H1 (cell line): ENCODE measurements at places on chromosomes 5 and 9. TPM values are rescaled to one million over a fixed set of nuclear protein-coding genes. Genes with fewer than 3 reads are reported as not detected.

DNA sequence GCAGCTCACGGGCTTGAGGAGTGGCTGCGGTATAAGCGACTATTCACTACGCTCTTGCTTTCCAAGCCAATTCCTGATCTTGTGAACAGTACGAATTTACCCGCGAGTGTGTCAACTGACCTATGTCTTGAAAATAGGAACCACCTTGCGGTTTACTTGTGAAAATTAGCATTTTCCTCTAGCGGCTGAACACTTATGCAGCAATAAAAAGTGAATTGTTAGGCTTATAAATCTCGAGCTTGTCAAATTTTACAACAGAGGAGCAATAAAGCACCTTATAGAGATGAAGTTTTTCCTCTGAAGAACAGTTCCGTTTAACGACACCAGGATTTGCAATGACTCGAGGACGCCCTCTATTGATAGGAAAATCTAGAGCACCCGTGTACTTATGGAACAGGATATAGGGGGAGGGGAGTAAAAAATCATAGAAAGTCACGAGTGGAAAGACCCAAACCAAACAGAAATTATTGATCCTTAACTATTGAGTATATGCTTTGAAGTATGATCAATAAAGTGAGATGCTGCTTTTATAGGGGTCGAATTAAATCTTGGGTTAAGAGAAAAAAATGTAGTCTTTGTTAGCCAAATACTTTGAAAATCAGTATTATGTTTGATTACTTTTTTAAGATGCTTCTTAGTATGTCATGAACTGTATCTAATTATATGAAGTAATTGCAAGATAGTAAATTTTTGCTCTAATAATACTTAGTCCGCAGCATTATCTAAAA, 1.9 kb upstream of the RGMB start:
- peaks cover 3% of the 10 kb centered on the region; the same call in 1 of the 2 replicates for H3K4me1 ChIP-seq
- DNase-seq: no peak
- peaks cover 19% of the 10 kb centered on the region for H3K27me3 ChIP-seq
- H3K36me3 ChIP-seq: no peaks in the 10 kb centered on the region
- H3K4me3 ChIP-seq: peak overlapping the region; percentile 52; the same call in 1 of the 2 replicates

GRCh38 chr5:68385936-68386335, 170.4 kb downstream of the PIK3R1 start:
- no peak overlapping the region for H3K27ac ChIP-seq
- H3K36me3 ChIP-seq: no peaks in the 10 kb centered on the region
- no peak for DNase-seq

GRCh38 chr5:35461530-35461929, 156.1 kb upstream of the SPEF2 start:
- no peak for DNase-seq
- no peaks in the 10 kb centered on the region for H3K36me3 ChIP-seq
- no peak overlapping the region for H3K4me3 ChIP-seq
- no peak overlapping the region for H3K27ac ChIP-seq
- no peaks in the 10 kb centered on the region for H3K4me1 ChIP-seq

DNA sequence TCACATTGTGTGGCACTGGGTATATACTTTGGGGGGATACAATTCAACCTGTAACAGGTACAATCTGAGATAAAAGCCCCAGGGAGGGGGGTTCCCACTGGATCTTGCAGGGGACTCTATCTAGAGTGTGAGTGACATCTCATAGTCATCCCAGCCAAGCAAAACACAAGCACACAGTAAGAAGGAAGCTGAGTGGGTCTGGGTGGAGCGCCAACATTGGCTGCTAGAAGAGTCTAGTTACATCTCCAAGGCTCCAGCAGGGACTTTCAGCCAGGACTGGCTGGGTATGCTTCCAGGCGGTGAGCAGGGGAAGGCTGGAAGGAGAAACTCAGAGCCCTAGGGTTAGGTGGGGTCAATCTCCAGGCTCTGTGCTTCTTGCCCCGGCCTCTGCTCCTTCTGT, 53.0 kb downstream of the IL31RA start:
- H3K4me3 ChIP-seq: no peak overlapping the region
- no peak for DNase-seq
- H3K36me3 ChIP-seq: no peaks in the 10 kb centered on the region

- H3K27ac ChIP-seq: no peak overlapping the region
- no peak overlapping the region for H3K4me3 ChIP-seq
- H3K36me3 ChIP-seq: no peaks in the 10 kb centered on the region
- no peaks in the 10 kb centered on the region for H3K4me1 ChIP-seq
- no peak for DNase-seq
- no peaks in the 10 kb centered on the region for H3K27me3 ChIP-seq
Measured at GRCh38 chr5:96125231-96125891, 163.7 kb upstream of the ELL2 start.

The GLRA1 gene
- not detected in 2 replicates for total RNA-seq

- no peaks in the 10 kb centered on the region for H3K4me1 ChIP-seq
- DNase-seq: no peak
- H3K4me3 ChIP-seq: no peak overlapping the region
- H3K36me3 ChIP-seq: no peaks in the 10 kb centered on the region
- no peaks in the 10 kb centered on the region for H3K27me3 ChIP-seq
Measured at GRCh38 chr9:120066315-120066714, 513.7 kb downstream of the CDK5RAP2 start.

DNA sequence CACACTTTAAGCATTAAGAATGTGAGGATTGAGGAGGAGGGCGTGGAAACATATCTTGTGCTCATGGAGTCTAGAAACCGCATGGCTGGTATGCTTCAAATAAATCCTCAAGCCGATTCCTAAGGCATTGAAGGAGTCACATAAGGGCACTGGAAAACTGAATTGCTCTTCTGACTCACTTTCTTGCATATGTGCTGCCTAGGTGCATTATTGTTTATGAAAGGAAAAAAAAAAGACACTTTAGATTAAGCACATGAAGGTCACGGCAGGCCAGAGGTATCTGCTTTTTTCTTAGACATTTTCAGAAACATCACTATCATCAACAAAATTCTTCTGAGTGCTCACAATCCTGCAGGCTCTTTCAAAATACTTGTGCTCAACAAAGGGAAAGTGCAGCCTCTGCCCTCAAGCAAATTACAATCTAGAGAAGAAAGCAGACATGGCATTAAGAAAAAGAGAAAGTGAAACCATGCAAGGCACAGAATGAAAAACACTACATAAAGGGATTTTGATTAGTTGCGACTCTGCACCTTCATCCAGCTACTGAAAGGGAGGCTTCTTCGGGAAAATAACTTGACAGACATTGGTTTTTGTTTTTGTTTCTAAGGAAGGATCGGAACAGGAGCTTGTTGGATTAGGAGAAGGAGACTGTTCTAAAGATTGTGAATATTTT, 2117.6 kb downstream of the MAT2B start:
- no peak overlapping the region for H3K27ac ChIP-seq
- H3K27me3 ChIP-seq: no peaks in the 10 kb centered on the region
- no peaks in the 10 kb centered on the region for H3K36me3 ChIP-seq
- H3K4me1 ChIP-seq: no peaks in the 10 kb centered on the region
- no peak overlapping the region for H3K4me3 ChIP-seq

DNA sequence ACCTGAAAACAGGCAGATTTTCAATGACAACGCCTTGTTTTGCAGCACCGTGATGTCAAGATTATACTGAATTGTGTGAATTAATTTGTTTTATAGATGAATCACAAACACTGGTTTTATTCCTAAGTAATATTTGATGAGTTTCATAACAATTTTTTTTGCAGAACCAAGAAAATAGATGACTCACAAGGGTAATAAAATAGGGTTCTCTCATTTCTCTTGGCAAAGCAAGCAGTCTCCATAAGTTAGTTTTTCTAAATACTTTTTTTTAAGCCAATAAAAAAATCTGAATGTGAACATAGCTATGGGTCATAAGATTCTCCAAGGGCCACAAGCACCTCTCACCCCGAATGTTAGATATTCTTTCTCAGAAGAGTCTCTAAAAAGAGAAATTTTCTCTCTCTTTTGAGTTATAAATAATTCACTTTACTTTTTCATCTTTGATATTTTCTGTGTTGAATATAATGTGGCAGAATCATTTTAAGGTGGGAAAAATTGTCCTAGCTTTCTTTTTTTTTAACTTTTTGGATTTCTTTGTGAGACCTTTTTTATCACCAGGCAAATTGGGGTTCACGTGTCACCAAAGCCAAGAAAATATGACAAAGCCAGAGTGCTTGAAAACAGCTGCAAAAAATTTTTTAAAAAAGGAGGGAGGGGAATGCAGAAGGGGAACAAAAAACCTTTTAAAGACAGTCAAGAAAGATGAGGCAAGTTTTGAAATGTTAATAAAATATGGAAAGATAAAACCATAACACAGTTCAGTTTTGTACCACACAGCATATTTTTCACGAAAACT, 174.6 kb upstream of the DAPK1 start:
- DNase-seq: no peak
- H3K36me3 ChIP-seq: no peaks in the 10 kb centered on the region
- H3K4me3 ChIP-seq: no peak overlapping the region
- no peaks in the 10 kb centered on the region for H3K4me1 ChIP-seq
- H3K27ac ChIP-seq: no peak overlapping the region
